ENCODE measurements at places on chromosomes 12 and 14.

DNA sequence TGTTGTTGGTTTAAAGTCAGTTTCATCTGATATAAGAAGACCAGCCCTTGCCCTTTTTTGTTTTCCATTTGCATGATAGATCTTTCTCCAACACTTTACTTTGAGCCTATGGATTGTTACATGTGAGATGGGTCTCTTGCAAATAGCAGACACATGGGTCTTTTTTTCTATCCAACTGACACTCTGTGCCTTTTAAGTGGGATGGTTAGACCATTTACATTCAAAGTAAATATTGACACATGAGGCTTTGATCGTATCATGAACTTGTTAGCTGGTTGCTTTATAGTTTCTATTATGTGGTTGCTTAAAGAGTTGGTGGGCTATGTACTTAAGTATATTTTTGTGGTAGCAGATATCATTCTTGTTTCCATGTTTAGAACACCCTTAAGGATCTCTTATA, 213.4 kb upstream of the G2E3 start:
- DNase-seq = no peak

DNA sequence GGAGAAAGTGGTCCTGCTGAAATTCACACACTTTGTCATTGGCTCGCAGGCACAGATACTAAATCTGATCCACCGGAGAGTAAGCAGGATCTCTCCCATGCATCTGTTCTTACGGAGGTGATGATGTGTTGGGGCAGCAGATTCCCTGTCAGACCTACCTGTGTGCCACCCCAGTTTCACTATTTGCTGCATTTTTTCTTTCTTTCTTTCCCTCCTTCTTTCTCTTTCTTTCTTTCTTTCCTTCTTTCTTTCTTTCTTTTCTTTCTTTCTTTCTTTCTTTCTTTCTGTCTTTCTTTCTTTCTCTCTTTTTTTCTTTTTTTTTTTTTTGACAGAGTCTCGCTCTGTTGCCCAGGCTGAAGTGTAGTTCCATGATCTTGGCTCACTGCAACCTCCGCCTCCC, 37.4 kb downstream of the WSCD2 start:
- no peak for DNase-seq

- no peak for DNase-seq
These were observed 20.5 kb upstream of the TESC start for GRCh38 chr12:117119592-117120198.

GRCh38 chr14:89424241-89424640, 7.2 kb upstream of the FOXN3 start:
- no peak for DNase-seq

GRCh38 chr14:100604709-100605108, 17.5 kb upstream of the BEGAIN start:
- DNase-seq = peak; percentile 18
